ENCODE measurements at places on chromosomes 3 and 15.

DNA sequence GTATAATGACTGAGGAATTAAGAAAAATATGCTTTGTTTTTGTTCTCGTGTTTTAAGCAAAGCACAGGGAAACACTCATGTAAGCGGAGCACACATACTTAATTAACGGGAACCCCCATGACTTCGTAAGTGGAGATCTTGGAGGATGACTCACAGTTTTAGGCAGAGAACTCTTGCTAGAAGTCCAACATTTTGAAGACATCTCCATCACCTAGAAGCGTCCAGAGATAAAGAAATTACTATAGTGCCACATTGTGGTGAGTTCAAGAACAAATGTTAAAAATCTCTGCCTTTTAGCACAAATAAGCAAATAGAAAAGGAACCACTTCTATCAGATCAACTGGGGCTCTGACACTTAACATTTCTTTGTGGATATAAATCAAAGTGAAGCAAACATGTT is 194.1 kb upstream of the ARHGEF26 start:
- peak; percentile 67 for DNase-seq

DNA sequence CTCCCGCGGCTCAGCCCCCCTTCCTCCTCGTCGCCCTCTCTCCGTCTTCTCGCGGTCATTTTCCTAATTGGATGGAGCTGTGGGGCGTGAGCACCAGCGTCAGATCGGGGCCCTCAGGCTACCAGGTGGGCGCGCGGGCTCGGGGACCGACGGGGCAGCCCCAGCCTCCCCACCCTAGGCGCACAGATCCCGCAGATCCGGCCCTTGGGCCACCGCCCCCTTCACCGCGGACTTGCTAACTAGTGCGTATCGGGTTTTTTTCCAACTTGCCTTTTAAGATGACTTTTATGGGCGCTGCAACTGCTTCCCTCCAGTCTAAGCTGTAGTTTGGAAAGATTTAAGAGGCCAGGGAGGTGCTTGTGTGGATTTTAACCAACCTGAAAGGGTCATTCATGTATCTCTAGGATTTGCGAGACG is 1.3 kb downstream of the ZNF710 start:
- no peak for DNase-seq

- DNase-seq: no peak
Observed at GRCh38 chr15:100931143-100931890, 12.2 kb downstream of the LRRK1 start.

DNA sequence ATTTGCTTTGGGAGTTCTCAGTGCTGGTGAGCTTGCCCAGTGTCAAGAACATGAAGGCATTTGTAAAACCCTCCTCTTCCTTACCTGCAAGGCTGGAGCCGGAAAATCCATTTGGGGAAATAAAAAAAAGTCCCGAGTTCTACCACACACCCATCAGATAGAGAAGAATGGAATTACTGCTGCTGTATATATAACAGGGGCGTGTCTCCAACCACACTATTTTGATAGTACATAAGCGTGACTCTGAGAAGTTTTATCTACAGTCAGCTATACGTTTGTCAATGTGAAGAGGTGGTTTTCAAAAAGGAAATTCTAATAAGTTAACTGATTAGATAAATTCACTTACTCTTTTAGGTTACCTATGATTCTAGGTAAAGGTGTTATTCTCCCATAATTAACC is 1.3 kb upstream of the CPA3 start:
- DNase-seq: no peak

DNA sequence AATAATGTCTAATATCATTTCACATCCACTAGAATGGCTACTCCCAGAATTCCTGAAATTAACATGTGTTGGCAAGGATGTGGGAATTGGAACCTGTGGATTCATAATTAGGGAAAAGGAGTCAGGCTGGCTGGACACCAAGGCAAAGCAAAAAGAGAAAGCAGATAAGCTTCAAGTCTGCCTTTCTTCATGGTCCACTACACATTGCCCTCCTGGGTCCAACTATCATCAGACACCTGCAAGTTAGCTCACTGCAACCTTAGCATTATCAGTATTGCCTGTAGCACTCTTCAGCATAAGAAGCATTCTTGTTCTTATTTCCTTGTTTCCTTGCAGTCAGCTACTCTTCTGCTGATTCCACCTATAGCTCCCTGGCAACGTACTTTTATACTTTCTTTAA is 124.3 kb downstream of the ZNF280D start:
- no peak for DNase-seq

- no peak for DNase-seq
Observed at GRCh38 chr15:88908697-88909621, 4.2 kb downstream of the MFGE8 start.

- no peak for DNase-seq
Observed at GRCh38 chr3:10981961-10982360, 10.6 kb upstream of the SLC6A1 start.

DNA sequence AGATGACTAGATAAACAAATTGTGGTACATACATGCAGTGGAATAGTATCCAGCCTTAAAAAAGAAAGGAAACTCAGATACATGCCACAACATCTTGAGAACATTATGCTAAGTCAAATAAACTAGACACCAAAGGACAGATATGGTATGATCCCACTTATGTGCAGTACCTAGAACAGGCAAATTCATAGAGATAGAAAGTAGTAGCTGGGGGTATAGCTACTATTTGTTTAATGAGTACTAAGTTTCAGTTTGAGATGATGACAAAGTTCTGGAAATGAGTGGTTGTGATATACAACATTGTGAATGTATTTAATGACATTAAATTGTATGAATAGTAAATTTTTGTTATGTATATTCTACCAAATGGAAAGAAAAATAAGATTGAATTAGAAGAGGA is 477.2 kb upstream of the CFAP20DC start:
- no peak for DNase-seq

DNA sequence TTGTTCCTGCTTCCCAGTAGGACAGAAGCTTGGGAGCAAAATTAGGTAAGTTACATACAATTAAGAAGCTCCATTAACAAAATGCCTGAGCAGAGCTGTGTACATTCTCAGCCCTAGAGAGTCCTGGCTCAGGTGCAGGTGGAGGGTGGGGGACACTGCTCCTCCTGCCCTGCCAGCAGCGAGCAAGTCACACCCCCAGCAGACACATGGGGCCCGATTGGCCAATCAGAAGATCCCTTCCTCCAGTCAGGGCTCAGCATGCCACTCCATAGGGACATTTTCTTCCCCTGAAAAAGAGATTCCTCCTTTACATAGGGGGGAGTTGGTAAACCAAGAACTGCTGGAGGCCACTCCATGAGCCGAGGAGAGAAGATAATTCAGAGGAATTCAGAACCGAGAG is 62.1 kb downstream of the PLXNA1 start:
- DNase-seq: no peak

GRCh38 chr15:69780374-69780773 is 317.3 kb downstream of the TLE3 start:
- no peak for DNase-seq

- no peak for DNase-seq
Observed at GRCh38 chr3:156150434-156151066, 30.2 kb downstream of the KCNAB1 start.

DNA sequence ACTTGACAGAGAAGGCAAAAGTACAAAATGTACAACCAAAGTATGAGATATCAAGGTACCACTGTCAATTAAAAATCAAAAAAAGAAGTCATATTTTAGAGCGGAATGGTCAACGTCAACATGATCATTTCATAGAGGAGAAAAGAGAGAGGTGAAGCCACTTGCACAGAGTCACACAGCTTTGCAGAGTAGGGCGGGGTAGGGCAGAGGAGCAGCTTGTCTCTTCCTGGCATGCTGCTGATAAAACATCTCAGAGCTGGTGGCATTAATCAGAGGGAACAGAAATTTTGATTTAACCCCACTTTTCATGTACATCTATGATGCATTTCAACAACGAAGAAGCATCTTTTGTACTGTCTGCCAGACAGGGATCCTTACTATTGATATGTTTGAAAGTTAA is 5.2 kb upstream of the IGF1R start:
- DNase-seq: no peak

DNA sequence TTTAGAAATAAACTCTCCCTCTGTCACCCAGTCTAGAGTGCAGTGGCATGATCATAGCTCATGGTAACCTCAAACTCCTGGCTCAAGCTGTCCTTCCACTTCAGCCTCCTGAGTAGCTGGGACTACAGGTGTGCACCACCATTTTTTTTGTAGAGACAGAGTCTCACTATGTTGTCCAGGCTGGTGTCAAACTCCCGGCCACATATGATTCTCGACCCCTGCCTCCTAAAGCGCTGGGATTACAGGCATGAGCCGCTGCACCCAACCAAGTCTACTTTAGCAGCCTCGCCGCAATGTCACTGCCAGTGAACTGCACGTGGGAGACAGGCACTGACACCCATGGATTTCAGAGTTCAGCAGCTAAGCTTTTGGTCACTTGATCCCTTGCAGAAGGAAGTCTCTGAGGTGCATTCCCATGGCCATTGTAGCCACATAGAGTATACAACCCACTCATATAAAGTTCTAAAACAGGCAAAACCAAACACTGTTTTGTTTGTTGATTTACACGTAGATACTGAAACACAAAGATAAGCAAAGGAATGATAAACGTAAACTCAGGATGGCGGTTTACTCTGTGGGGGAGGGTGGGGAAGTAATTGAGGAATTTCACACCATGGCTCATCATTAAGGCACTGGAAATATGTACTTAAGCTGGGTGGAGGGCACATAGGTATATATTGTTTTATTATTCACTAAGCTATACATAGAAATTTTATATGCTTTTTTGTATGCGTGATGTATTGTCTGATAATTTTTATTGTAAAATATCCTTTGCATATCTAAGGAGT is 115.0 kb downstream of the MEX3B start:
- DNase-seq: no peak

- peak; percentile 29 for DNase-seq
Observed at GRCh38 chr3:53114011-53114400, 16.2 kb downstream of the RFT1 start.

GRCh38 chr3:37824954-37825328 is 36.7 kb upstream of the CTDSPL start:
- no peak for DNase-seq

DNA sequence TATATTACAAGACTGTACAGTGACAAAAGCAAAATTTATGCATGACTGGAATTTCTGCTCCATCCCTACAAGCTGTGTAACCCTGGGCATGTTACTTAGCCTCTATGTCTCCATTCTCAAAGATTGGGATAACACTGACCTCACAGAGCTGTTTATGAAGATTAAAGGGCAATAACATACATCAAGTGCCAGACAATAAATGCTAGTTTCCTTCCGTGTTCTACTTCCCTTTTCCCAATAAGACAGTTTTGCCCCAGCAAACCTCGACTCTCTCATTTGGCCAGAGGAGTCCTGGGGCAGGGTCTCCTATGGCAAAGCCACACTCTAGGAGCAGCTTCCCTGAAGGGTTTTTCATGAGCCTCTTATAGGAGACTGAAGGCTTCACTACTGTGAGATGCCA is 7.5 kb downstream of the HEXA start:
- DNase-seq: no peak

DNA sequence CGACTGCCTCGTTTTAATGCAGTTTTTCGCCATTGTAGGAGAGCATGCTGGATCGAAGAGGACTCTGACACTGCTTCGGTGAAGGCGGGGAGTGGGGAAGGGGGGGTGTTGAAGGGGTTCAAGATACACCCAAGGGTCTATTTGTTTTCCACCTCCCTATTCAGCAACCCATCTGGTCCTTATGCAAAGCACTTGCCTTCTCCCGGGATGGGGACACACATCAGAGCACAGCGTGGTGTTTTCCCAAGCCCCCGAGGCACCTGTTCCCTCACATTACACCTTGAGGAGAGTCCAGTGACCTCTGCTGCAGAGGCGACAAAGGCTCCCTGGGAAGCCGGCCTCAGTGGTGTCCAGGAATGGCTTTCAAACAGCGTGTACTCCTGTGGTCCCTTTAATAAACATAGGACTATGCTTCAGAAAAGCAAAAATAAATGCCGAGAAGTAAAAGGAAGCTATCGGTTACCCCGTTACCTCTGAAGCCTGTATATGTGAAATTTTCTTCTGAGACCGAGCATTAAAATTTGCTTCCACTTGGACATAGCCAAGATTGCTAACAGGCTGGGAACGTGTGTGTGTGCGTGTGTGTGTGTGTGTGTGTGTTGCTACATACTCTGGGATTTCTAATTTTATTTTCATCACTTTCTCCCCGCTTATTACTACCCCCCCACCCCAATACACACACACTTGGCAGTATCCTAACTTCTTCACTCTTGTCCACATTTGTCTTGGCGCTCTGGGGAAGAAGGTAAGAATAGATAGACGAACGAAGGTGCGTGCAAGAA is 53.2 kb downstream of the CCDC54 start:
- no peak for DNase-seq

- no peak for DNase-seq
Observed at GRCh38 chr3:11377719-11378118, 105.5 kb downstream of the ATG7 start.

DNA sequence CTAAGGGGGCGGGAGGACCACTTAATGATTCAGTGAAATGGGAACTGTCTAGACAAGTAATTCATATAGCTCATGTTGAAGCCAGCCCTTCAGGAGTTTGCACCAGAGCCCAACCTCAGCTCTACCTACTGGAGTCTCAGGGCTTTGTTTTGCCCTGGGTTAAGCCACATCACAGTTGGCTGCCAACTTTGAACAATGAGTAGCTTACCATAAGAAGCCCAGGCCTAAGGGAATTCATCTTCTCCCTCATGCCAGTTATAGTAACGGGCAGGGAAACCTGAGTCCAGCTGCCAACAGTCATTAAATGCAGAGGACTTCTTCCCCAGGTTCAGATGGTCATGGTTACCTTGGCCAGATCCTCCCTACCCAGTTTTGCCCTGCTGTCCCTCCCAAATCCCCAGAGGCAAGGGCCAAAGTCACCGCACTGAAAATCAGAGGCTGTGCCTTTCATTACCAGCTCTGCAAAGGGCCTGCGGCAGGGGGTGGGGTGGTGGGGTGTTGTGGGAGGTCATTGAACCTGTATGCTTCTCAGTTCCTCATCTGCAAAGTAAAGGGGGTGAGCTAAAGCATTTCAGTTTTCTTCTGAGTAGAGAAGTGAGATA is 302.2 kb upstream of the NR2E3 start:
- DNase-seq: no peak

- DNase-seq: no peak
Observed at GRCh38 chr15:47746516-47746915, 29.2 kb downstream of the SEMA6D start.

DNA sequence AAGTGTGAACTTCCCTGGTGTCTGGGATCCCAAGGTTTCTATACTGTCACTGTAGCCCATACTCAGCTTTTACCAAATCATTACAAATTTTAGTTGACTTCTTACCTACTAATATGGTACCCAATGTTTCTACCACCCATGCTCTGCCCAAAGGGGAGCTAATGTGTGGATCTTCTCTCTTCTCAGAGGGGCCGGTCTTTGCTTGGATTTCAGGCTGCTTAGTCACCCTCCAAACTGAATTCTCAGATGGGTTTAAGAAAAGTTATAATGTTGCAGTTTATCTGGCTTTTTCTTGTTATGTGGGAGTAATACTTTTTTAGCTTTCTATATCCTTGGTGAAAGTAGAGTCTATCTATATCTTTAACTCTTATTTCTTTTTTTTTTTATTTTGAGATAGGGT is 67.1 kb upstream of the AKAP13 start:
- no peak for DNase-seq

- DNase-seq: no peak
Observed at GRCh38 chr3:150104564-150104963, 133.9 kb upstream of the PFN2 start.
